ENCODE measurements at places on chromosomes 13 and 19.

GRCh38 chr13:106291006-106291405 lies 244.5 kb downstream of the EFNB2 start:
- DNase-seq = no peak

GRCh38 chr13:76398425-76398824 lies 487.8 kb downstream of the KCTD12 start:
- DNase-seq = no peak

DNA sequence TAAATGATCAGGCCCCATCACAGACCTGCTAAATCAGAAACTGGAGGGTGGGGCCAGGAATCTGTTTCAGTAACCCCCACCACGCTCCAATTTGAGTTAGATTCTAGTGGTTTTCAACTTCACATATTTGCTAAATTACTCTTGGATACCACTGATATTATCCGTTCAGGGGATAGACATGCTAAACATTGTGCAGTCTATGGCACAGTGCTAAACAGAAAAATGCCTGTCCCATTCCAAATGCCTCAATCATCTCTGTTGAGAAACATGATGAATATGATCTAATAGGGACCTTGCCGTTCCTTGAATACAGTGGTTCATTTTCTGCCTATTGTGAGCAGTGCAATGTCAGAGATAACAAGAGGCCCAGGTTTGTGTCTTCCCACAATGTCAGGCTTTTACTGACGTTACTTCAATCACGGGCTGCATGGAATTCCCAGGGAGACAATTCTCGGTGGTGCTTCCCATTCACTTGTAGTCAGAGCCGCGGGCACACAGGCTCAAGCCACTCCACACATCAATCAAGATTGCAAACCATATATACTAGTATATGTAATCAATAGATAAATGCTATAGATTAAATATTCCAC lies 52.7 kb downstream of the MYO16 start:
- no peak for DNase-seq

- no peak for DNase-seq
Measured at GRCh38 chr13:33556828-33557227, 261.1 kb upstream of the RFC3 start.

- no peak for DNase-seq
Measured at GRCh38 chr19:43767316-43767715, 12.6 kb upstream of the SMG9 start.

DNA sequence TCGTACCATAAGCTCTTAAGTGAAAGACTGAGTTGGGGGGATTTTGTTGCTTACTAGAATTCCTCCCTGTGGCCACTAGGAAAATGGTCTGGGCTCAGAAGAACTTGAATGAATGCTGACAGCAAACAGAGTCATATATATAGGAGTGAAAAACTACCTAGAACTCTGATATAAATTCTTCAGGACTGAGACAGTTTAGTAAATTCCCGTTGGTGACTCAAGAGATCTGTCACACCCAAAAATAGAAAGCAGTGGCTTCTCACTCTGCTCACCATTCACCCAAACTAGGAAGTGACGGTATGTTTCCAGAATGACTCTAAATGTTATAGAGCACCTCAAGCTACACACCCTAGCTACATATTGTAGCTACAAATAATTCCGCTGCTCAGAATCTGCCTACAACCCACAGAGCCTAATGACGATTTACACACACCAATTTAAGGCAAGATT lies 116.2 kb downstream of the TBC1D4 start:
- no peak for DNase-seq

DNA sequence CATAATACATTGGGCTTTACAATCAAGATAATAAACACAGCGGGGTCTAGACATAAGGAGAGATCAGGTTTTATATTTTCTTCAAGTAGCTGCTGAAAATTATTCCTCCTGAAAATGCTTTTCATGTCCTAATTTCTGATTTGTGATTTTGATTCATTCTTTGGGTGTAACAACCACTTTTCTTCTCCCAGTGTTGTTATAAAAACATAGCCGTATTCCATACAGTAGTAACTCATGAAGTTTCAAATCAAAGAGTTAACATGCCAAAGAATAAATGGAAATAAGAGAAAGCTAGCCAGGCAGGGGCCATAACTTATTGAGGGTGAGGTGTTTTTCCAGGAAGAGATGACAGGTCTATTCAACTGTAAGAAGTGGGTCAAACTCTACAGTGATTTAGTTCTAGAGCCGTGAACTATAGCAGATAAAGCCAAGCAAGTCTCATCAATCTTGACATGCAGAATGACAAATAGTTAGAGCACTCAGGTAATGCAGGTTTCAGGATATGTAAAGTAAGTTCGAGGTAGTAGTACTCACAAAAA lies 934.4 kb upstream of the SLITRK1 start:
- DNase-seq = no peak

DNA sequence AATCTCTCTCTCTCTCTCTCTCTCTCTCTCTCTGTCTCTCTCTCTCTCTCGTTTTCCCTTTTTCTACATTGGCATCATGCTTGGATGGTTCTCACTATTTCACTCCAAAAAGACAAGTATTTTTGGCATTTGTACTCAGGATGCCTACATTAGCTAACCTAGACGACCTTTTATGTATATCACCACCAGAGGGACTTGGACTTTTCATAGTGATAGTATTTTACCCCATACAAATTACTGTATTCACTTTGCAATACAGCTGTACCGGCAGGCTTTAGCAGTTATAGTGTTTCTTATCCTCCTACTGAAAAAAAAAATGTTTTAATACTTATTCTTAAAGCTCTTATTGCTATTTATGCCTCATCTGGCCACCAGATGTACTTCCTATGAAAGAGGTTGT lies 687.2 kb upstream of the KLHL1 start:
- no peak for DNase-seq

DNA sequence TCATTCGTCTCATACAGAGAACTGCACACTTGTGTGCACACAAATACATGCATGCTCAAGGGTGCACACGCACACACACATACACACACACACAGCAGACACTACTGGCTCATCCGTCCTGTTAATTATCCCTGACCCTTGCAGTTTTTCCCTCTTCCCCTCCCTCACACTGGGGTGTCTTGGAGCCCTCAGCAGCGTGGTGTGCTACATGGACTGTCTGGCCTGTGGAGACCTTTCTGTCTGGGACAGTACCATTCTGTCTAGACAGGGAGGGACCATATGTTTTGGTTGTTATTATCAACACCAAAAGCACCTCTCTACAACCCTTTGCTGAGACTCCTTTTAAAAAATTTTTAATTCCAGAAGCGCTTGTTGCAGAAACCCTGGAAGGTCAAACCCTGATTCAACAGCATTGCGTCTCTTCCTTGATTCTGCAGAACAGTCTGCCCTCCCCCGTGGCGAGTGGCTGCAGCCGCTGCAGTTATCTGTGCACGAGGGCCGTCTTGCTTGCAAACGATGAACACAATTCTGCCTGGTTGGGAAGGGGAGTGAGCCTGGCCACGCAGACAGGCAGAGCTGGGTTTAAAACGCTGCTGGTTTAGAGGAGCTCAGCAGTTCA lies 374.0 kb downstream of the IRS2 start:
- DNase-seq = no peak

GRCh38 chr13:20221772-20222171 lies 10.3 kb downstream of the GJB6 start:
- DNase-seq = no peak

DNA sequence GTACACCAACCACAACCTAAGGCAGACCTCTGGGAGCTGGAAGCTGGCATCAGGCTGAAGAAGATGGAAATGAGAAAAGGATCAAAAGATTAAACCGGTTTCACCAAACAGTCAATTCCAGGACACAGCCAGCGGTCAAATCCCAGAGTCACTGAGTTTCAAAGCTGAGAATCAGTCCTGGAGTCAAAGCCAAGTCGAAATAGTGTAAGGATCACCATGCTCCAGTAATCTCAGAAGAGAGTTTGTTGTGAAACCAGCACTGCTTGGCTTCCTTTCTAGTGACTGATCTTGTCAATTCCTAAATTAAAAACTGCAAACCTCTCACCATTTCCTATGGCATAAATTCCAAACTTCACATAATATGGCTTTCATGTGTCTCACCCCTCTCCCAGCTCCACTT lies 198.8 kb downstream of the GPC6 start:
- no peak for DNase-seq
